Lung microvascular endothelial cell (primary cell): ENCODE measurements at places on chromosomes 7 and 10. TPM values are rescaled to one million over a fixed set of nuclear protein-coding genes. Genes with fewer than 3 reads are reported as not detected.

The BEND7 gene
- total RNA-seq = 5.0 and 7.1 TPM in 2 replicates

The GDF2 gene
- not detected in 2 replicates for total RNA-seq

The MYOZ1 gene
- not detected in 2 replicates for total RNA-seq

The NXPH1 gene
- total RNA-seq = not detected in 2 replicates

The NUTM2E gene
- total RNA-seq = not detected in 2 replicates

The ICA1 gene
- 21.4 and 28.4 TPM in 2 replicates for total RNA-seq

The FRA10AC1 gene
- total RNA-seq = 1.1 and 3.2 TPM in 2 replicates

The TMEM139 gene
- total RNA-seq = not detected in 2 replicates

The UCMA gene
- not detected in 2 replicates for total RNA-seq

The FKBP9 gene
- total RNA-seq = 111 and 133 TPM in 2 replicates

The SPACDR gene
- 0.40 and 0.44 TPM in 2 replicates for total RNA-seq

The METTL2B gene
- total RNA-seq = 15.3 and 18.5 TPM in 2 replicates

The CTTNBP2 gene
- total RNA-seq = not detected in 2 replicates

The EFCAB10 gene
- total RNA-seq = not detected in 2 replicates

The MBL2 gene
- not detected in 2 replicates for total RNA-seq

The AKR1C8 gene
- not detected in 2 replicates for total RNA-seq

The AGR3 gene
- total RNA-seq = not detected in 2 replicates

The SLC39A12 gene
- under 0.01 TPM in 1 of 2 replicates, not detected in the other for total RNA-seq

The WAC gene
- 32.3 and 47.2 TPM in 2 replicates for total RNA-seq

The HKDC1 gene
- total RNA-seq = under 0.01 TPM in 1 of 2 replicates, not detected in the other

The IFIT2 gene
- total RNA-seq = 3.1 and 8.1 TPM in 2 replicates

The WEE2 gene
- under 0.01 TPM in 2 replicates for total RNA-seq

The MRC1 gene
- total RNA-seq = 148 and 201 TPM in 2 replicates

The CPA4 gene
- under 0.01 TPM in 1 of 2 replicates, not detected in the other for total RNA-seq

The TMEM248 gene
- total RNA-seq = 42.9 and 67.1 TPM in 2 replicates

The DYDC2 gene
- not detected in 2 replicates for total RNA-seq

The SYT15 gene
- total RNA-seq = 0.65 and 0.79 TPM in 2 replicates

The MLXIPL gene
- total RNA-seq = not detected in 2 replicates

The SCART1 gene
- 0.22 and 0.40 TPM in 2 replicates for total RNA-seq

The ELMO1 gene
- total RNA-seq = 30.7 and 36.5 TPM in 2 replicates

The RAMP3 gene
- total RNA-seq = 51.2 and 218 TPM in 2 replicates

The TUBAL3 gene
- total RNA-seq = under 0.01 TPM in 1 of 2 replicates, not detected in the other

The ZEB1 gene
- 49.7 and 69.4 TPM in 2 replicates for total RNA-seq

The TAX1BP1 gene
- 47.3 and 59.3 TPM in 2 replicates for total RNA-seq

The POT1 gene
- total RNA-seq = 24.8 and 29.6 TPM in 2 replicates

The LRRN3 gene
- not detected in 2 replicates for total RNA-seq

The RNF32 gene
- 0.20 and 0.44 TPM in 2 replicates for total RNA-seq

The ADRA2A gene
- total RNA-seq = under 0.01 TPM in 2 replicates

The FBXL13 gene
- total RNA-seq = 0.20 and 0.44 TPM in 2 replicates

The LRRC4 gene
- total RNA-seq = 0.20 and 0.65 TPM in 2 replicates

The FAM170B gene
- total RNA-seq = not detected in 2 replicates

The NANOS1 gene
- 0.22 and 0.60 TPM in 2 replicates for total RNA-seq

The ACSM6 gene
- not detected in 2 replicates for total RNA-seq

The NRAP gene
- not detected in 2 replicates for total RNA-seq

The IRF5 gene
- total RNA-seq = under 0.01 TPM in 1 of 2 replicates, not detected in the other

The IFT22 gene
- 9.5 and 10.0 TPM in 2 replicates for total RNA-seq

The HOXA2 gene
- total RNA-seq = 0.20 and 0.22 TPM in 2 replicates

The ABCA13 gene
- total RNA-seq = under 0.01 TPM in 1 of 2 replicates, not detected in the other

The HOXA7 gene
- 1.5 and 1.8 TPM in 2 replicates for total RNA-seq

The GIMAP1 gene
- 13.3 and 16.7 TPM in 2 replicates for total RNA-seq

The IPMK gene
- 4.8 and 5.0 TPM in 2 replicates for total RNA-seq
